ENCODE measurements at places on chromosomes 5 and 9. TPM values are rescaled to one million over a fixed set of nuclear protein-coding genes. Genes with fewer than 3 reads are reported as not detected.

The IFNA21 gene
- not detected for total RNA-seq

The PCDHB8 gene
- total RNA-seq: 6.1 TPM

The NRG2 gene
- total RNA-seq: 1.1 TPM

The CSNK1G3 gene
- 27.1 TPM for total RNA-seq

The EMB gene
- 14.6 TPM for total RNA-seq

The RLN2 gene
- 0.32 TPM for total RNA-seq

Measured in left cardiac atrium (tissue), 4 donors.